ENCODE measurements at places on chromosomes 12 and 14.

GRCh38 chr12:95994476-95994875 lies 1.7 kb downstream of the HAL start:
- no peak for DNase-seq

- no peak for DNase-seq
Measured at GRCh38 chr14:104120281-104120741, 18.1 kb upstream of the KIF26A start.

DNA sequence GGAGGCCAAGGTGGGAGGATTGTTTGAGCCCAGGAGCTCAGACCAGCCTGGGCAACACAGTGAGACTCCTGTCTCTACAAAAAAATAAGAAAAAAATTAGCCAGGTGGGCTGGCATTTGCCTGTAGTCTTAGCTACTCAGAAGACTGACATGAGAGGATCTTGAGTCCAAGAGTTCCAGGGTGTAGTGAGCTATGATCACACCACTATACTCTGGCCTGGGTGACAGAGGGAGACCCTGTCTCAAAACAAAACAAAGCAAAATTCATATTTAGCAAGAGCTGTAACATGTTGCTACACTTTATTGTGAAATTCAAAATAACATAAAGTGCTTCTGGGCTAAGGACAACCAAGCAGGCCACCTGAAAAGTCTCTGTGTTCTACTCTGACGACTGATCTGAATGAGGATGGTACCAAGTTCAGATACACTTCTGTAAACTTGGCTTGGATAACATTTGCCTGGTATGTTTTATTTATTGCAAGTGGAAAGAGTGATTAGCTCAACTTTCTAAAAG lies 11.6 kb upstream of the STRN3 start:
- no peak for DNase-seq

- DNase-seq: no peak
Measured at GRCh38 chr12:131783915-131784541, 44.2 kb upstream of the MMP17 start.

DNA sequence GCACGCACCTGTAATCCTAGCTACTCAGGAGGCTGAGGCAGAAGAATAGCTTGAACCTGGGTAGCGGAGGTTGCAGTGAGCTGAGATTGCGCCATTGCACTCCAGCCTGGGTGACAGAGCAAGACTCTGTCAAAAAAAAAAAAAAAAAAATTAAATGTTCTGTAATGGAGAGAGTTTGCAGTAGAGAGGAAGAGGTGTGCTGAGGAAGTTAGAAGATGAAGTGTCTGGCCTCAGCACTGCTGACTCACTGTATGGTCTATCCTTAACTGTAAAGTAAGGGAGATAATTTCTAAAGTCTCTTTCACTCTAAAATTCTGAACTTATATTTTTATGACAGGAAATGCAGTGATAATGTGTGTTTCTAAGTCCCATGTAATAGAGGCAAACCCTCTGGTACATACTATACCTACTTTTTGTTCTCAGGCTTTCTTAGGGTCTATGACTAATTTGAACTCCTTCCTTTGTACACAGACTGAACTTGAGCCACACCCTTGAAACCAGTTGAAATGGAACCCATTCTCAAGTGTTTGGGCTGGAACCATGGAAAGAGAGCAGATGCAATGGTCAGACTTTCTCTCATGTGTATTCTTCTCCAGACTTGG lies 278.1 kb upstream of the FAR2 start:
- no peak for DNase-seq

DNA sequence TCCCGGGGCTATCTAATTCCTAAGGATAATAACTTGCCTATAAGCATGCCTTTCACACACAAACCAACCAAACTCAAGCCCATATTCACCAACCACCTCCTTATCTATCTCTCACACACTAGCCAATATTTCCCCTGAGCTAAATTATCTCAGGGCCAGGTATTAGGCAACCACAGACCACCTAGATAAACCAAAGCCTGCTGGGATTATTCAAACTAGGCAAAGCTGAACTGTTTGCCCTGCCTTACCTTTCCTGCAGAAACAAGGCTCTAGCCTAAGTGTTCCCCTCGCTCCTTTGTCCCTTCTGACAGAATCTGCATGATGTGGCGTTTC lies 114.7 kb upstream of the EEA1 start:
- no peak for DNase-seq

- DNase-seq: peak; percentile 59
Measured at GRCh38 chr12:56206452-56207166, 15.1 kb downstream of the RNF41 start.

DNA sequence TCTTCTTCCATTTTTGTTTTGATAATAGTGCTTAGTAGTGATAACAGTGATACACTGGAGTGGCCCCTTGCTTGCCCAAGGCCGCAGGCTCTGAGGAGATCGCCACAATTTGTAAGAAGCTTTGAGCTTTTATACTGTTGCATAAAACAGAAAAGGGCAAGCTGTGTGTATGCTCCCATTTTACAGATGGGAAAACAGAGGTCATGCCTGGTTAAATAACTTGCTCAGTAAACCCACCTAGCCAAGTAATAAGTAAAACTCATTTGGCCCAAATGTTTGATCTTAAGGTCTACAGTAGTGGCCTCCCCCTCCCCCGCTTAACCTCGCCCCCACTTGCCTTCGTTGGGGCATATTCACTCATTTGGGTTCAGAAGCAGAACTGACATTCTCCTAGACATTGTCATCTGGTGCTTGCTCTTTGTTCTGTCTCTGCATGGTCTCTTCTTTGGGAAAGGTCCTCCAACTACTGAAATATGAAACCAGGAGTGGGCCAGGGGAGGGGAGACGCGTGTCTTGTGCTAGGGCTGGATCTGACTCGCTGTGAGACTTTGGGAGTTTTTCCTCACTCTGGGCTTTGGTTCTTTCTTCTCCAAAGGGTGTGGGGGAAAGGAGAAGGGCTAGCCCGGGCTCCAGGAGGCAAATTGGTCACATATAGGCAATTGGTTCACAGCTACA lies 88.1 kb downstream of the PAPOLA start:
- DNase-seq: no peak

- DNase-seq: no peak
Measured at GRCh38 chr14:65469903-65470302, 57.4 kb downstream of the FUT8 start.

GRCh38 chr12:31466768-31467167 lies 124.2 kb downstream of the DENND5B start:
- no peak for DNase-seq

DNA sequence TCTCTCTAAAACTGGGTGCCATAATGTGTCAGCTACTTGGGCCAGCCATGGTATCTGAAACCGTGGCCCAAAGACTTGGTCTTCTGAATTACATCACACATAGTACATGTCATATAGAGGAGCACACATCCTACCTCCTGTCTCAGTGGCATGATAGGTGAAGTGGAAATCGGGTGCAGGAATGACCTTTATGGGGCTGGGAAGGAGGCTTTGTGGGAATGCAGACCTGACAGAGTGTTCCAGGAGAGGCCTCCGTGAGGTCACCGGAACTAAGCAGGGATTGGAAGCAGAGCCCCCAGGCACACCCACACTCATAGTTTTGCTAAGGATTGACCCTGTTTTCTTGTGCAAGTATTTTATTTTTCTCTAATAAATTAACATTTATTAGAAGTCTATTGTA lies 82.6 kb downstream of the NTF3 start:
- no peak for DNase-seq

DNA sequence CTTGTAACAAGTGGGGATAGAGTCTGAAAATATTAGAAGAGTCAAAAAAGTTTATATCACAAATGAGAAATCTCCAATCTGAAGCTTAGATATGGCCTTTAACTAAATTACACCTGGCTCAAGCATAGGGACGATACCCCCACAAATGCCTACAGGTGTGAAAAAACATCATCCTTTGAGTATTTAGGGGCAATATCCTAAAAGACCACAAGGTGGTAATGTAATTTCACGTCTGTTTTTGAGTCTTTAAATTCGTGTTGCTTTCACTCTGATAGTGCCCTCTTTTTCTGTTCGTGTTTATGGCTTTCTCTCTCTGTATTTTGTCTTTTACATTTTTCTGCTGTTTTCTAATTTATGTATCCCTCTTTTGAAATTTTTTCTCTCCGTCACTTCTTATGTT lies 84.3 kb downstream of the ETNK1 start:
- no peak for DNase-seq

GRCh38 chr14:64580467-64580866 lies 30.7 kb downstream of the PPP1R36 start:
- no peak for DNase-seq

DNA sequence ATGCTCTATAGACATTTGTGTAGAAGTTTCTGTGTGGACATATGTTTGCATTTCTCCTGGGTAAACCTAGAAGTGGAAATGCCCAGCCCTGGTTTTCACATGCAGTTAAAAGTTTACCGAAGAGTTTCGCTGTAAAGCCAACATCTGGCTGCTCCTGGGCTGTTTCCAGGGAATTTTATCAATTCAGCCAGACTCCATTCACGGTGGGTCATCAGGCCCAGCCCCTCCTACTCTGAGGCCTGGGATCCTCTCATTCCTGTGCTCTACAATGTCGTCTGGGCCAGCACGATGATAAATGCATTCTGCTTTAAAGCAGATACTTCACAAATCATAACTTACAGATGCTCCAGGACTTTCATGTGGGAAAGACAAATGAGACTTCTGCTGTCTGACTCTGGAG lies 7.1 kb downstream of the NUAK1 start:
- no peak for DNase-seq

GRCh38 chr14:104895786-104896661 lies 28.7 kb upstream of the PLD4 start:
- no peak for DNase-seq

DNA sequence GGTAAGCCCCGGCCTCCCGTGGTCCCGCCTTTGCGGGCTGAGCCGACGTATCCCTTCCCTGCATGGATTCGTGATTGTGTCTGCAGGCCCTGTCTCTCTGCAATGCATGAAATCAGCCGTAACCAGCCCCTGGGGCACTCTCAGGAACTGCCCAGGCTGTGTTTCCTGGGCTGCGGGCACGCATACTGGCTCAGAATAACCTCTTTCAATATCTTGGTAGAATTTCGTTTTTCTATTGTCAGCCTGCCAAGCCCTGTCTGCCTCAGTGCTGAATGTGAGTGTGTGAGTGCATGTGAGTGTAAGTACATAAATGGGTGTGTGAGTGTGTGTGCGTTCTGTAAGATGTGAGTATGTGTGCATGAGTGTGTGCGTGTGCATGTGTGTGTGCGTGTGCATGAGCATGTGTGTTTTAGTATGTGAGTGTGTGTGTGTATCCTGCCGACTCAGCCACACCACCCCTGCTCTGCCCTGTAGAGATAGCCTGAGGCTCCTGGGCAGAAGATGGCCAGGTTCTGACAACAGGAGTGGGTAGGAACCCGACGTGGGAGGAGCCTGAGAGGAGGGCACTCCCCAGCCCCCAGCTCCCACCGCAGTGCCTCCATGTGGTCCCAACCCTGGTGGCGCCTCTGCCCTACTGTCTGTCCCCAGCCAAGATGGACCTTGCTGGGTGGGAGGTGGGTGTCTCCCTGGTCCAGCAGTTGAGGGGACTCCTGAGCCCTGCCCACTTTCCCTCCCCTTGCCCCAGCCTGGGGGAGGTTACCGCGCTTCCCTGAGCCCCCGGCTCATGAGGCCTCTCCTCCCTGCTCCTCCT lies 268.8 kb downstream of the ADGRD1 start:
- peak; percentile 50 for DNase-seq

GRCh38 chr14:22095860-22096513 lies 422.4 kb upstream of the OR4E1 start:
- DNase-seq: no peak

DNA sequence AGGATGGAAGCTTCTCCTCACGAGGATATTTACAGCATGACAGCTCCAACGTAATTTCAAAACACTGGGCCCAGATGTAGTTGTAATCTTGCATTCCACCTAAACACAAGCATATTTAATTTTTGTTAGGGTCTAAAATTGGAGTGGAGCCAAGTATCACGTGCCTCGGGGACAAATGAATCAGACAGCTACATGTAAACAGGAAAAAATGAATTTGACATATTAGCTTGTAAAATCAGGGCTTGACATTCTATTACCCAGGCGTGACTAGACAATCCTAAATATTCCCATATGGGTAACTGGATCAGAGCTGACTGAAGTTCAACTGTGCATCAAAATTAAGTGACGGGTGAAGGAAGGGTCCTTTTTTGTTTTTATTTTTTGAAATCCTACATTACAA lies 59.0 kb downstream of the MDM2 start:
- DNase-seq: no peak

GRCh38 chr12:80187660-80188090 lies 88.3 kb downstream of the OTOGL start:
- DNase-seq: no peak

GRCh38 chr12:76375470-76375869 lies 27.3 kb upstream of the BBS10 start:
- no peak for DNase-seq

GRCh38 chr12:55428331-55429243 lies 2.5 kb downstream of the OR6C76 start:
- no peak for DNase-seq

- peak; percentile 47 for DNase-seq
Measured at GRCh38 chr12:51421266-51421884, 3.3 kb upstream of the SLC4A8 start.

DNA sequence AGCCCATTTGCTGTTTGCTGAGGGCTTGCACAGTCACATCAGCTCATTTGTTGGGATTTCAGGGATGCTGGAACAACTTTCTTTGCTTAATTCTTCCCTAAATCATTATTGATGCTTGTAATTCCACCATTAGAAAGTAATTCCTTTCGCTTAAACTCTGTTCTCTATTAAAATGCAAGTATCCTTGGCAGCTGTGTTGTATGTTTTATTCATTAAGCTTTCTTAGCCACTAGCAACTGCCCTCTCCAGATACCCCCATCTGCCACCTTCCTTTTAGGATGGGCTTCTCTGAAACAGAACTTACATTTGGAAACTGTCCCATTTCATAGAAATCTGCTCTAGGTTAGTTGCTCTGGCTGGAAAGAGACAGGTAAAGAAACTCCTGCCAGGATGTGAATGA lies 43.7 kb downstream of the ADCK1 start:
- DNase-seq: no peak

DNA sequence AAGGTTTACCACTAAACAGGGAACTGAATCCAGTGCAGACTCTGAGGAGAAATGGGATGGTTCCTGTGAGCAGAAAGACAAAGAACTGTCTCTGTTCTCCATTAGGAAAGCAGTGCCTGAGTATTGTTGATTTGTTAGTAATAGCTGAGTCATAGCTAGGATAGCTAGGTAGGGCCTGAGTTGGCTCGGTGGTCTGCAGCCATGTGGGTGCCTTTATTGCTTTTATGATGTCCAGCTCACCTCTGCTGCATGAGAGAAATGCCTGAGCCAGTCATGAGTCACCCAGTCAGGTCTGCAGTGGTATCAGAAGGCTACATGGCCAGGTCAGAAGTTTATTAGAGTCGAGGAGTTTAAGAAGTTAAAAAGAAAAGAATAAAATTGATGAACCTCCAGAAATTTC lies 24.2 kb downstream of the TRHDE start:
- no peak for DNase-seq

- DNase-seq: peak; percentile 59
Measured at GRCh38 chr12:122265886-122266229, 436 bp downstream of the VPS33A start.

GRCh38 chr14:65228436-65228835 lies 126.1 kb upstream of the MAX start:
- DNase-seq: no peak

GRCh38 chr14:45728434-45729225 lies 475.6 kb upstream of the MIS18BP1 start:
- DNase-seq: no peak

GRCh38 chr12:58701536-58701935 lies 218.8 kb downstream of the LRIG3 start:
- DNase-seq: no peak

- DNase-seq: peak; percentile 92
Measured at GRCh38 chr12:57182918-57183575, 33.5 kb upstream of the NXPH4 start.

Data from stimulated activated CD8-positive, alpha-beta memory T cell treated with anti-CD3 and anti-CD28 coated beads, Interleukin-4, amount 100 ng/mL, for 48 hours (primary cell).